ENCODE measurements at places on chromosomes 3 and 15. TPM values are rescaled to one million over a fixed set of nuclear protein-coding genes. Genes with fewer than 3 reads are reported as not detected.

The CAPN7 gene
- total RNA-seq, result 33.2 TPM

- peak; percentile 72 for DNase-seq
- peaks cover 15% of the 10 kb centered on the region for H3K4me1 ChIP-seq
- peak overlapping the region; percentile 48 for H3K27ac ChIP-seq
- H3K36me3 ChIP-seq, result no peaks in the 10 kb centered on the region
- H3K27me3 ChIP-seq, result no peaks in the 10 kb centered on the region
Measured at GRCh38 chr15:66763186-66764071, 61.4 kb downstream of the SMAD6 start.

- no peak overlapping the region for H3K4me3 ChIP-seq
- DNase-seq, result no peak
- H3K27ac ChIP-seq, result no peak overlapping the region
- H3K4me1 ChIP-seq, result no peaks in the 10 kb centered on the region
Measured at GRCh38 chr15:65816441-65816840, 24.3 kb upstream of the DENND4A start.

The TTLL13 gene
- total RNA-seq, result 1.2 TPM

DNA sequence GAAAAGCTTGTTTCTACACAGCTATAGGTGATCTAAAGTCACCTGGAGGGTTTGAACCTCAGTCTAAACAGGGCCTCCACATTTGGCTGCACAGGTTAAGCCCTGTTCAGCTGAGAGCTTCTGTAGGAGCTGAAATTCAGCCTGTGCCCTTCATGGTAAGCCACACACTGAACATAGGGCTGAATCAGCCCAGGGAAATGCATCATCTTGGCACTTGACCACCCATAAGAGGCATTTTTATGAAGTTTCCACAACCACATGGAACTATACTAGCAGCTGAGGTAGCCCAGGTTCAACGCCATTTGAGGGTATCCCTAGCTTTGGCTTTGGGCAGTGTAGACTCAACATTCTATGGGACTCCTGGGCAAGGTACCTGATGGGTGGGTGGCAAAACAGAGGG, 126.8 kb downstream of the FAM174B start:
- H3K27me3 ChIP-seq, result no peaks in the 10 kb centered on the region
- no peaks in the 10 kb centered on the region for H3K4me1 ChIP-seq
- no peaks in the 10 kb centered on the region for H3K36me3 ChIP-seq
- H3K27ac ChIP-seq, result no peak overlapping the region
- H3K4me3 ChIP-seq, result no peak overlapping the region

The TGM5 gene
- not detected for total RNA-seq

DNA sequence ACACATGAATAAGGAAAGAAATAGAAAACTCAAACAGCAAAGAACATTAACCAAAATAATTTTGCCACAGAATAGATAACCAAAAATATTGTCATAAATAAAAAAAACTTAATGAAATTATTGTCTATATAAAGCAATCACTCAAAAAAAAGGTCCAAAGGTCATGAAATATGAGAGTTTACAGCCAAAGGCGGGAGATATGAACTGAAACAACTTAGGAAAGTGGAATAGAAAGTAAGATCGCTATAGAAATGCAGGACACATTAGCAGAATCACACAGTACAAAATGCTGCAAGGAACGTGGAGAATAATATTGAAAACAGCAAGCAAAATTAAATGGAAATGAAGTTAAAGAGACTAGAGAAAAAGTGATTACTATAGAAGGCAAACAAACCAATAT, 375.0 kb upstream of the ARHGEF26 start:
- no peak overlapping the region for H3K4me3 ChIP-seq
- no peak overlapping the region for H3K27ac ChIP-seq
- no peak for DNase-seq
- H3K36me3 ChIP-seq, result no peaks in the 10 kb centered on the region
- no peaks in the 10 kb centered on the region for H3K27me3 ChIP-seq

DNA sequence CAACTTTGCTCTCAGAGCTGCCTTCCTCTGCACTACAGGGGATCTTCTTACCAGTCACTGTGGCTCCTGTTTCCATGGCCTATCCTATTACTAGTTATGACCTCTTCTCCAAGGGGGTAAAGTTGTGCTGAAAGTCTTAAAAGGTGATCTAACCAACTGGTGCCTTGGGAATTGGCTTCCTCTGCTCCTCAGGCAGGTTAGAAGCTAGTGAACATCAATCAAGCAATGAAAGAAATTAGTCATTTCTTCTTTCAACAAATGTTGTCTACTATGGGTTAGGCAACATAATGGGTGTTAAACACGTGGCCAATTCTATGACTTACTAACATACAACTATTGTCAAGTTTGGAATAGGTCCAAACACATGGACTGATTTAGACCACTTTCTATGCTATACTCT, 571.4 kb upstream of the NAALADL2 start:
- DNase-seq, result no peak
- H3K4me1 ChIP-seq, result no peaks in the 10 kb centered on the region
- no peak overlapping the region for H3K4me3 ChIP-seq
- H3K36me3 ChIP-seq, result no peaks in the 10 kb centered on the region

DNA sequence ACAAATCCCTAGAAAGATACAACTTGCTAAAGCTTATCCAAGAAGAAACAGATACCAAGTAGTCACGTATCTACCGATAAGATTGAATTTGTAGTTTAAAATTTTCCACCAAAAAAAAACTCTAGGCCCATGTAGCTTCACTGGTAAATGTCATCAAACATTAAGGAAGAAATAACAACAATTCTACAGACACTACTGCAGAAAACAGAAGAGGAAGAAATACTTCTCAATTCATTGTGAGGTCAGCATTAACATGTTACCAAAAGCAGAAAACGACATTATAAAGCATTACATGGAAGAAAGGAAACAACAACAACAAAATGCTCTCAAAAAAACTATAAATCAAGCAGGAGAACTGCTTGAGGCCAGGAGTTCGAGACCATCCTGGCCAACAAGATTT, 27.5 kb upstream of the TM4SF19 start:
- no peaks in the 10 kb centered on the region for H3K4me1 ChIP-seq
- no peak overlapping the region for H3K27ac ChIP-seq
- no peak overlapping the region for H3K4me3 ChIP-seq
- H3K27me3 ChIP-seq, result no peaks in the 10 kb centered on the region

DNA sequence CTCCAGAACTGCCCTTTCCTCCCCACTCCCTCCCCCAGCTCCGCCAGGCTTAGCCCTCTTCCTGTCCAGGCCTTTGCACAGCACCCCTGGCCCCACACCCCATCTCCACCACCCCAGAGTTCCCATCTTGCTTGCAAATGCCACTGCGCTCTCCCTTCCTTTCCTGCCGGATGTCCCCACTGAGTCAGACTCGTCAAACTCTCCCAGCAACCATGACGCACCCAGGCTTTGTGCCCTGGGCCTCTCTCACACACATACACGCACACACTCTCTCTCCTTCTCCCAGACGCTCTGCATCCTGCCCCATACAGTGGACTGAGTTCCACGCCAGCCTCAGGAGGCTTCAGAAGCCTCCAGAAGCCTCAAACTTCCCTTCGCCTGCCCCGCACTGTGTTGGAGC, 2.8 kb upstream of the CCDC9B start:
- H3K36me3 ChIP-seq, result no peaks in the 10 kb centered on the region
- H3K27me3 ChIP-seq, result no peaks in the 10 kb centered on the region
- H3K4me1 ChIP-seq, result peaks cover 30% of the 10 kb centered on the region

- DNase-seq, result no peak
- H3K27me3 ChIP-seq, result no peaks in the 10 kb centered on the region
- no peak overlapping the region for H3K27ac ChIP-seq
- H3K36me3 ChIP-seq, result no peaks in the 10 kb centered on the region
- no peak overlapping the region for H3K4me3 ChIP-seq
Measured at GRCh38 chr15:67240235-67241131, 14.0 kb downstream of the AAGAB start.

The CLDN16 gene
- not detected for total RNA-seq

- H3K4me1 ChIP-seq, result no peaks in the 10 kb centered on the region
- no peak overlapping the region for H3K4me3 ChIP-seq
- H3K27me3 ChIP-seq, result no peaks in the 10 kb centered on the region
- no peak for DNase-seq
Measured at GRCh38 chr3:120163816-120164215, 69.6 kb upstream of the GSK3B start.

DNA sequence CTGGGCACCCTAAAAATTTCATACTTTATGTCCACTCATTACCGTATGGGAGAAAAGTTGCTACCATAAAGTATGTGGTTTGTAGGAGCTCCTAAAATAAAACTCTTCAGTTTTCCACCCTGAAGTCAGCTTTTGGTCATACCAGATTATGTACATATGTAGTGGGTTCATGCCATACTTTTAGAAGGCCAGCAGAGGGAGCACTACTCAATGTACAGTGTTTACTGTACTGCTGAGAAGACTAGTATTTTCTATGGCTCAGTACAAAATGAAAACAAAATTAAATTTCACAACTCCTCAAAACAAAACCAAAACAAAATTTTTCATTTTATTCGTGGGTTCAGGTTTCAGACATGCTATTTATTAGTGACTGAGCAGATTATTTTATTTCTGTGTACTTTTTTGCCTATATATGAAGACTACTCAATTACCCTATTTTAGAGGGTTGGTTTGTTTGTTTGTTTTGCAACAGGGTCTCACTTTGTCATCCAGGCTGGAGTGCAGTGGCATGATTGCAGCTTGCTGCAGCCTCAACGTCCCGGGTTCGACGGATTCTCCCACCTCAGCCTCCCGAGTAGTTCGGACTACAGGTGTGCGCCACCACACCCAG, 24.3 kb downstream of the NXPE3 start:
- H3K4me1 ChIP-seq, result no peaks in the 10 kb centered on the region
- H3K27ac ChIP-seq, result no peak overlapping the region
- H3K4me3 ChIP-seq, result no peak overlapping the region
- no peaks in the 10 kb centered on the region for H3K36me3 ChIP-seq

- no peaks in the 10 kb centered on the region for H3K36me3 ChIP-seq
- no peaks in the 10 kb centered on the region for H3K27me3 ChIP-seq
- DNase-seq, result no peak
Measured at GRCh38 chr3:27423463-27423862, 54.3 kb upstream of the NEK10 start.

DNA sequence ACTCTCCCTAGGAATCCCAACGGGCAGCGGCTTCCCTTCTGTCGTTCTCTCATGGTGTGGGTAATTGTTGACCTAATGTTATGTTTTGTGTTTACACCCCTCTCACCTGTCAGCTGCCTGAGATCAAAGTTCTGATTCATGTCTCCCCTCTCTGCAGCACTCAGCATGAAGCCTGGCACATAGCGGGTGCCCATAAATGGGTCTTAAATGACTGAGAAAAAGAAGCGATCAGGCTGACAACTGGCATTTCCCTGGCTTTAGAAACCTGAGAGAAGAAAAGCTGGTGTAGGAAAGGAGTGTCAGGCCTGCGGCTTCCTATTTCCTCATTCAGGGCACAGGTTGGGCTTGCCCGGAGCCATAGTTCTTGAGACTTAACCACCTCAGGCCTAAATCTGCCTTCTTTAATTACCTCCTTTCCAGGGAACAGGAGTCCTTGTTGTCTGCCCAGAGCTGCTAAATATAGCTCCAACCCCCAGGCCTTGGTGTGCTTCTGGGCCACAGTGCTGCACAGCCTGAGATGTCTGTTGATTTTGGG, 31.8 kb downstream of the LPP start:
- H3K4me1 ChIP-seq, result peaks cover 5% of the 10 kb centered on the region
- H3K36me3 ChIP-seq, result no peaks in the 10 kb centered on the region
- peak; percentile 50 for DNase-seq
- H3K27me3 ChIP-seq, result no peaks in the 10 kb centered on the region

GRCh38 chr3:66195347-66195783, 25.4 kb upstream of the SLC25A26 start:
- no peak overlapping the region for H3K27ac ChIP-seq
- no peaks in the 10 kb centered on the region for H3K36me3 ChIP-seq
- peak overlapping the region; percentile 15 for H3K4me3 ChIP-seq
- H3K4me1 ChIP-seq, result no peaks in the 10 kb centered on the region
- H3K27me3 ChIP-seq, result no peaks in the 10 kb centered on the region

- H3K27me3 ChIP-seq, result no peaks in the 10 kb centered on the region
- no peak overlapping the region for H3K27ac ChIP-seq
- H3K4me1 ChIP-seq, result no peaks in the 10 kb centered on the region
- no peak for DNase-seq
- H3K36me3 ChIP-seq, result no peaks in the 10 kb centered on the region
Measured at GRCh38 chr3:81452418-81452817, 309.0 kb downstream of the GBE1 start.

DNA sequence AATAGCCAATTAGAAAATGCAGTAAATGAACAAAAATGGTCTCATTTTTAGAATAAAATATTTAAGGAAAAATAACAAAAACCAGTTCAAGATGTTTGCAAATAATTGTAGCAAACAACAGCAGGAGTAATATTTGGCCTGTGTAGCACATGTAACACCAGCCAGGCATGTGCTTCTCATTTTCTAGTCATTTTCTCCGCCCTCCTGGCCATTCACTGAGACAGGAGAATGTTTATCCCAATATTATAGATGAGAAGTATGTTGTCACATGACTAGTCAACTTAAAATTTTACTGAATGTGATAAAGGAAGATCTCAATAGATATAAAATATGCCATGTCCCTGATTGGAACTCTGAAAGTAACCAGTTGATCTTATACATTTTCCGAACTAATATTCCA, 7.8 kb upstream of the ATP10A start:
- no peak overlapping the region for H3K27ac ChIP-seq
- H3K4me3 ChIP-seq, result no peak overlapping the region
- DNase-seq, result no peak
- H3K36me3 ChIP-seq, result no peaks in the 10 kb centered on the region
- no peaks in the 10 kb centered on the region for H3K27me3 ChIP-seq
- H3K4me1 ChIP-seq, result no peaks in the 10 kb centered on the region

DNA sequence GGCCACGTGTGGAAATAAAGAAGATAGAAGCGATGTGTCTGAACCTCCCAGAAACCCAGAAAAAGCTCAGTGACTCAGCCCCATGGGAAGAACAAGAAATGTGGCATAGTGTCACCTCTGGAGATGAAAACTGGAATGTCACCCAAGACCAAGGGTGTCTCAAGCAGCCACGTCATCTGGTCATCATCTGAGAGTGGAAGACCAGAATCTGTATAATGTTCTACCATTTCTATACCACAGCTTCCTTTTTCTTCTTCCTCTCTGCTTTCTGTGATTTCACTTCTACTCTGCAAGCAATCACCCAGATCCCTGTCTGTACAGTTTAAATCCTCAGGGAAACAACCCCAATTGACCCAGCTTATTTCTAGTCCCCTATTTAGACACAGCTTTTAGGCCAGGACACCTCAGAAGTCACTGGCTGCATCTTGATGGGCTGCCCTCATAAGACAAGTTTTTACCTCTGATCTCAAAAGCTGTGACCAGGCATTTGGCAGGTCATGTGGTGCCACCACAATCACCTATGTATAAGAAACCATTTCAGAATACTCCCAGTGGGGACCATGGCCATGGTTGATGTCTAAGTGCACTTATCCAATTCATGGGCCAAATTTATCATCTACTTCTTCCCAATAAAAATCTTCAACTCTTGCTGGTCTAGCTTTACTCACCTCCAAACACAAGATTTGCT, 278.5 kb upstream of the UMPS start:
- no peak overlapping the region for H3K27ac ChIP-seq
- DNase-seq, result no peak
- H3K27me3 ChIP-seq, result no peaks in the 10 kb centered on the region
- H3K36me3 ChIP-seq, result no peaks in the 10 kb centered on the region
- no peaks in the 10 kb centered on the region for H3K4me1 ChIP-seq

The ZNF620 gene
- 4.0 TPM for total RNA-seq

The LRTM1 gene
- not detected for total RNA-seq

Data from colonic mucosa (tissue), 4 donors.